ENCODE measurements at places on chromosomes 16 and 17.
A peak's percentile ranks its signal among the peaks of the same experiment; 100 is the strongest.

DNA sequence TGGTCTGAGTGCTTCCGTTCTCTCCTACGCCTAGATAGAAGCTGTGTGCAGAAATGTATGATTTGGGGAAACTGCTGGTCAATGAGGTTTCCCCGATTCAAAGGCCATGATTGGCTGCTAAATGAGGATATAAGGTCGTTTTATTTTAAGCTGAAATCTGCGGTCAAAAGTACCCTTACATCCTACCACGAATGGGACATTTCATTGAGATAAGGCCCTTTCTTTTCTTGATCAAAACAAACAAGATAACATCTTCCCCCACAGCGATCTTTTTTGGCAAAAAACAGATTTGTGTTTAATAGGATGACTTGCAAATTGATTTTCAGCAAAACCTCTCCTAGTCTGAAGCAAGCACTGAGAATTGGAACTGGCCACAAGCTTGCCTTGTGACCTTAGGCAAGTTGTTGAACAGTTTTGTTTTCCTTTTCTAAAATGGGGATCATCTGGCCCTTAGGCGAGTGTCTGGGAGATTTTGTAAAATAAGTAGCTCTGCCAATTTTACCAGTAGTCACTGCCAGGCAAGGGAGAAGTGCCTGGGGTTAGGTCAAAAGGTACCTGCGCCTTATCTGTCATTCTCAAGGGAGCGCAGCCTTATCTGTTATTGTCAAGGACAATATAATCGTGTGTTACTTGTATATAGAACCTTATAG is 635 bp downstream of the SCPEP1 start:
- no peak for DNase-seq

- DNase-seq, result no peak
These were observed 14.2 kb upstream of the RAP1GAP2 start for GRCh38 chr17:2782055-2782454.

- DNase-seq, result no peak
These were observed 328 bp upstream of the DRC7 start for GRCh38 chr16:57694231-57694724.

DNA sequence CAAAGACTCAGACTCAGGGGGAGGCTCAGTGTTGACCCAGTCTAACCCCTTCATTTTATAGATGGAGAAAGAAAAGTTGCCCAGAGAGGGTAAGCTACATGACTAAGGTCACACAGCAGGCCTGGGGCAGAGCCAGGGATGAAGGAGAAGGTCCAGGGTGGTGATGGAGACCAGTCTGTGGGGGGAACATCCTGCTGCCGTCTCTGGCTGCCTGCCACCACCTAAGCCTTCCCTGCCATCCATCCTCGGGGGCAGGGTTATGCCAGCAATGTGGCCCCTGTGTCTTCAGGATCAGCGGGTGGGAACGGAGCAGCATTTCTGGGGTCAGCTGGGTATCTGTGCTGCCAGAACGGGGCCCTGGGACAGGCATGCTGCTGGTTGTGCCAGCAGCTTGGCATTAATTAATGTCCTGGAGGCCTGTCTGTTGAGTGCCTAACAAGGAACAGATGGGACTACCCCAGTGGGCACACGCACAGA is 5.5 kb downstream of the DOK4 start:
- DNase-seq, result no peak

- DNase-seq, result no peak
These were observed 21.2 kb downstream of the UTP6 start for GRCh38 chr17:31880311-31880710.

DNA sequence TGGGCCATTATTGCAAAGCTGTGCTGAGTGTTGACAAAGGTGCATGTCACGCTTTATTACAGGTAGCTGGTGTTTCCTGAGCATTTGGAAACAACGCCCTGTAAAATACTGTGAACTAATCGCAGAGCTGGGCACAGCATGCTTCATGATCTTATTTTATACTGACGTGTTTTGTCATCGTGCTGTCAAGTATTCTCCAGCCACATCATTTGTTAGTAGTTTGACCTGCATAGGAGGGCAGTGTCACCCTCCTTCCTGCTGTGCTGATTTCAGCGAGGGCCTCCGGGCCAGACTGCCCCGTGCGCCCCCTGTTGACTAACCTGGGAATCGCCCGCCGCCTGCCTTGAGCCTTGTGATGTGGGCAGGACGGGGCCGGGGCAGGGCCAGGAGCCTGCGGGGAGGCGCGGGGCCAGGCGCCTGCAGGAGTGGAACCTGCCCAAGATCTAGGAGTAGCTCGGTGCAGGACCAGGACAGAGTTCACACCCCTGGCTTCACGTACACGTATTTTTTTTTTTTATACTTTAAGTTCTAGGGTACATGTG is 820.7 kb downstream of the KCNJ18 start:
- no peak for DNase-seq

GRCh38 chr17:72462814-72463213 is 342.0 kb downstream of the SOX9 start:
- no peak for DNase-seq

DNA sequence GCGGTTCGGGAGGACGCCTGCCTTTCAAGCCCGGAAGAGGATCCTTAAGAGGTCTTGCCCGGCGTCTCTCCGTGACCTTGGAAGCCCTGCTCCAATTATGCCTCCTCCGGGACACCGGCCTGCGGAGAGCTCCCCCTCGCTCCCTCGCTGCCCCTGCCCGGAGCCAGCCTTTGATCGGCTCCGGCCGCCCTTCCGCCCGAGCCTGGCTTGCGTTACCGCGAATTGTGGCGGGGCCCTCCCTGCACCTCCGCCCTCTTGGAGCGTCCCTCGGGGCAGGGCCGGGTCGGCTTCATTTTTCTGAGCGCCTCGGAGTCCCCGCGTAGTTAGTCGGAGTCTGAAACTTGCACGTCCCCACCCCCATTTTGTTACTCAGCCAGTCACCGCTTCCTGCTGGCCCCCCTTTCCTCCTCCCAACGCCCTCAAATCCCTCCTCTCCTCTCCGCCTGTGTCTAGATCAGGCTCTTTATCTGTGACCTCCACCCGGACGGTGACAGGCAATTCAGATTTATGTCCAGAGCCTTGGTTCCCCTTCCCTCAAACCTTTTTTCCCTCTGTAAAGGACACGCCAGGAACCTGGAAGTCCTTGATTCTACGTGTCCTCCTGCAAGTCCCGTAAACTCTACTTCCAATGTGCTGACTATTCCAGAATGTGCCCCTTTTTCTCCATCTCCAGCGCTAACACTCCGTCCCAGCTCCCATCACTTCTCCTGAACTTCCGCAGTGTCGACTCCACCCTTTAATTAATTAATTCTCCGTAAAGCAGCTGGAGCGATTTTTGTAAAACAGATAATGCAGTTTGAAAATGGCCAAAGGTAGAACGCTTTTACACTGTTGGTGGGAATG is 569 bp upstream of the RABEP2 start:
- peak; percentile 85 for DNase-seq

DNA sequence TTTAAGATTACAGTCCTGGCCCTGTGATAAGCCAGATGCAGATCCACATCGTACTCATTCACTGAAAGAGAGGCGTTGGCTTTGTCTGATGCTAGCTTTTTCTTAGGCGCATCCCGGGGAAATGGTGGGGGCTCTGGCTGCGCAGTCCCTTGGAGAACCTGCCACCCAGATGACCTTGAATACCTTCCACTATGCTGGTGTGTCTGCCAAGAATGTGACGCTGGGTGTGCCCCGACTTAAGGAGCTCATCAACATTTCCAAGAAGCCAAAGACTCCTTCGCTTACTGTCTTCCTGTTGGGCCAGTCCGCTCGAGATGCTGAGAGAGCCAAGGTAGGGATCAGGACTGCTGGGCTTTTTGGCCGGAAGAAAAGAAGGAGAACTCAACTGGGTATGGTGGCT is 24.0 kb downstream of the POLR2A start:
- DNase-seq, result no peak

DNA sequence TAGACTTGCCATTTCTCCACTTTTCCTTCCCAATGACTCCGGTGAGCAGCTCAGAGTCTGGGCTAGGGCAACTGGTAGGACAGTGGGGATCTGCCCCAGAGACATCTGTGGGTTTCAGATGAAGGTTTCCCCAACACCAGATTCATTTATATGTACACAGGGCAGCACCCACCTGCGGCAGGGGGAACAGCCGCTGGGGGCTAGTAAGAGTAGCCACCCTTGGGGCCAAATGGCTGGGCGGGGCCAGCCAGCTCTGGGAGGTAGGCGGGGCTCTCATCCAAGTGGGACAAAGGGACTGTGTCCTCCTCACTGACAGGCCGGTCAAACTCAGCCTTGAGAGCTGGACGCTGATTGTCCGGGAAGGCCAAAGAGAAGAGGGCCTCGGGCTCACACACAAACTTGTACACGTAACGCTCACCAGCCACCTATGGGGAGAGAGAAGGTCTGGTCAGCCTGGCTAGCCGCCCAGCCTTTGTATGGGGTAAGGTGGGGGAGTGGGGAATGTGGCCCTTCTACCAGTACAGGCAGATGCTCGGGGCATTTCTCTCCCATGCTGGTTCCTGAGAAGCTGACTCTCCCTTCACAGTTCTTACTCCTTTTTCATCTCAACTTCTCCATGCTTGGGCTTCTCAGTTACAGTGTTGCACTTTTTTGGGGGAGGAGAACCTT is 17.7 kb downstream of the ETV4 start:
- DNase-seq, result no peak

DNA sequence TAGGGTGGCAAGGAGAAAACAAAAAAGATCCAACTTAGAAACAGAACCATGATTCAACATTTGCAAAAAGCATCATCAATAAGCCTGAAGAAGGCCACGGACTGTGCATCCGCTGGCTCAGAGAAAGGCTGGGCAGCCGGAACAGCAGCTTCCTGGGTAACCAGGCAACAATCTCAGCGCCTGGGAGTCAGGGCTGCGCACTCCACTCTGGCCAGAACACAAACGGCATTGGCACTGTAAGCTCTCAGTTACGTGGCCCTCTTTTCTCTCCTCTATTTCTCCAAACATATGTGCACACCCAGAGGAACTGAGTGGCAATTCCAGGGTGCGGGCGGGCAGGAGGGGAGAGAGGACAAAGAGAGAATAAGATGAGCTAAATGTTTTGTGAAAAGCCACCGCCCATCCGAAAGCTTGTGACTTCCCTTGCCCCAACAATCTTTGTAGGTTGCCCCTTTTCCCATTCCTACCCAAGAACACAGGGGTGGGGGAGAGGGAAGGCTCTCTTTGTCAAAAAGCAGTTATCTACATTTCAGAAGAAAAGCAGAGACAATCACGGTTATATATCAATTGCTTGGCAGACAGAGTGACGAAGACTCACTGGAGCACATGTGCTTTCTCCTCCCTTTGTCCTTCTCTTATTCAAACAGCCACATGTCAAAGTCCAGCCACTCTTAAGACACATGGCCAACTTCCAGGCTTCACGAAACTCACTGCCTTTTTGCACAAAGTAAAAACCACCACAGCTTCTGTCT is 6.6 kb upstream of the GHDC start:
- DNase-seq, result peak; percentile 65

GRCh38 chr17:72423718-72424117 is 302.9 kb downstream of the SOX9 start:
- DNase-seq, result no peak

- DNase-seq, result peak; percentile 92
These were observed 24.4 kb downstream of the SCNN1G start for GRCh38 chr16:23206986-23207385.

DNA sequence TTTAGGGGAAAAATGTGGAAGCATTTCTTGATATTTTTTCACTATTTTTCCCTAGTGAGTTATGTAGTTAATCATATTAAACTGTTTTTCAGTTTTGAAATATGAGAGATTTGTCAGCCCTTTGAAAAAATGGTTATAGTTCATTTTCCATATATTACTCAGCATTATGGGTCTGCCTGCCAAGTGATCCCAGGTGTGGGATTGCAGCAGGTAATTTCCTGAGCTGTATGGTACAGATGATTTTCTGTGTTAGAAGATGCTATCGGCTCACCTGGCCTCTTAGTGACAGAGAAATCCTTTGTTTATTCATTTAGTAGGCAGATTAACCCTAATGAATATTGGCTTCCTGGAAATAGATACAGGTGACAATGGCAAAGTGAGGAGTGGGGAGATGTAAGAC is 275.1 kb upstream of the TBX2 start:
- no peak for DNase-seq

GRCh38 chr16:68046106-68046505 is 23.0 kb downstream of the DUS2 start:
- DNase-seq, result no peak

DNA sequence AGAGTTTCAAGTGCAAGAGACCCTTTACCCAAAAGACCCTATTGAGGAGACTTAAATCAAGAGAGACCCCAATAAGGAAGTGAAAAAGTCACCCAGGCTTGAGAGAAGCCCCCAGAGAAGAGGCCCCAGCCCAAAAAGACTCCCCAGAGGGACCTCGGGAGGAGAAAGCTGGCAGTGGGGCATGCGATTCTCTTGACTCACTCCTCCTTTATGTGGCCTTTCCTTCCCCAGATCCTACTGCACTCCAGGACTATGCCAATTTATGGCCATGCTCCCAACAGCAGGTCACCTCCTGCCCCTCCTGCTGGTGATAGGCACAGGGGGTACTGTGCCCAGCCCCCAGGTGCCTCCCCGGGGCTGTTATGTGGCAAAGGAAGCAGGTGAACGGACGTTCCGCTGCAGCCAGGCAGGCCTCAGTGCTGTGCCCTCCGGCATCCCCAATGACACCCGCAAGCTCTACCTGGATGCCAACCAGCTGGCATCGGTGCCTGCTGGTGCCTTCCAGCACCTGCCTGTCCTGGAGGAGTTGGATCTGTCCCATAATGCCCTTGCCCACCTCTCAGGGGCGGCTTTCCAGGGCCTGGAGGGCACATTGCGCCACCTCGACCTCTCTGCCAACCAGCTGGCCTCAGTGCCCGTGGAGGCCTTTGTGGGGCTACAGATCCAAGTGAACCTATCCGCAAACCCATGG is 16.3 kb downstream of the LRRC3C start:
- no peak for DNase-seq

DNA sequence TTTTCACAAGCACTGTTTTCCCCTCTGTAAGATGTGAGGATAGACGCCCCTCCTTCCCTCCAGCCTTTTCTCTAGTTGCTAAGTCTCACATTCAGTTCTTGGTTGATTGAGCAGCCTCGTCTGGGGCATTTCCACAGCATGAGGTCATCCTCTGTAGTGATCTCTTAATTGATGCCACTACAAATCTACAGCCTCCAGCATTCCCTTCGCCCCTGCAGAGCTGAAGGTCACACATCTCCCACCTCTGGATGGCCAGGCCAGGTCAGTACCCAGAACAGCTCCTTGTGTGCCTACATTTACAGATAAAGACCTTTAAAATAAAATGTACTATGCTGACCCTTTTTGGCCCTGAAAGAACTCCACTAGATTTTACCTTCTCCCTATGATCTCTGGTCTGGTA is 32.5 kb upstream of the CDH11 start:
- no peak for DNase-seq

GRCh38 chr16:35102780-35103403 is 1643.5 kb downstream of the TP53TG3F start:
- DNase-seq, result no peak

DNA sequence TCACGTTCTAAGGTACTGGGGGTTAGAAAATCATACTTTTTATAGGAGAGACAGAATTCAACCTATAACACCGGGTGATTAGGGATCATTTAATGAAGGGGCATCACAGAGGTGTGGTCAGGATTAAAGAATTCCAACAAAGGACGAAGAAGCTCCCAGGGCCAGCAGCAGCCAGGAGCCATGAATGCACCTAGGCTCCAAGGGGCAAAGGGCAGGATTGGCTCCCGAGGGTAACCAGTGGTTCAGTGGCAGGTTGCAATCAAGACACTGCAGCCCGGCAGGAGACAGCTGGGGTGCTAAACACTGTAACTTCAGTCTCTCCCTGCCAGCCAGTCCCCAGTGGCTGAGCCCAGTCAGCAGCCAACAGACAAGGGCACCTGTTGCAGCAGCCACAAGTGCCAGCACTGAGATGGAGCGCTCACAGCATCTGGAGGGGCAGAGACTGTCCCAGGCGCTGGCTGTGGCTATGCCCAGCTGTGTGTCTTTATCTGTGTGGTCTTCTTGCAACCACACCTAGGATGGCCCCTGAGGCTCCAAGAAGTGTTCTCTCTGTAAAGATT is 23.9 kb downstream of the DHRS7C start:
- no peak for DNase-seq

GRCh38 chr16:86157616-86158247 is 258.8 kb downstream of the IRF8 start:
- no peak for DNase-seq

All from NCI-H1417 (cell line).